WTC11 (cell line): ENCODE measurements at places on chromosomes 5 and 9. TPM values are rescaled to one million over a fixed set of nuclear protein-coding genes. Genes with fewer than 3 reads are reported as not detected.

- no peak overlapping the region for H3K27ac ChIP-seq
- no peaks in the 10 kb centered on the region for H3K4me1 ChIP-seq
- H3K36me3 ChIP-seq: no peaks in the 10 kb centered on the region
- H3K27me3 ChIP-seq: peaks cover 33% of the 10 kb centered on the region
- no peak for DNase-seq
Observed at GRCh38 chr5:169213479-169213878, 87.5 kb downstream of the SLIT3 start.

GRCh38 chr5:168793841-168794837, 215.0 kb upstream of the PANK3 start:
- H3K27ac ChIP-seq: no peak overlapping the region
- no peaks in the 10 kb centered on the region for H3K36me3 ChIP-seq
- no peak for DNase-seq
- no peaks in the 10 kb centered on the region; the same call in none of the 2 replicates for H3K27me3 ChIP-seq
- H3K4me3 ChIP-seq: no peak overlapping the region

DNA sequence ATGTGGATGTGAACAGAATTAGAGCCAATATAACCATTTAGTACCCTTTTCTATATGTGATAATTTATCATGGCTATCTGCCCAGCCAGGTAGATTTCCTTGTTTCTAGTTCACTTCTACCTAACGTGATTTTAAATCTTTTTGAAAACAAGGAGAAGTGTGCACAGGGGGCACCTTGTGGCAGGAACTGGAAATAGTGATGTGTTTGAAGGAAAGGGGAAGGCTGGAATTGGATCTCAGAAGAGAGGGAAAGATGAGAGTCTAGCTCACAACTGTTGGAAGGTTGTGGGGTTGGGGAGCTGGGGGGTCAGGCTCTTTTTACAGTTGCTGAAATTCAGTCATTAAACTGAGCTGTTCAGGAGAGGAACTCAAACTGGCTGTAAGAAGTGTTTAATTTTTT, 219.5 kb downstream of the KCTD16 start:
- DNase-seq: peak; percentile 16
- H3K27ac ChIP-seq: no peak overlapping the region
- H3K4me3 ChIP-seq: no peak overlapping the region

GRCh38 chr5:77285251-77285841, 74.9 kb downstream of the PDE8B start:
- no peak overlapping the region for H3K27ac ChIP-seq
- no peaks in the 10 kb centered on the region for H3K4me1 ChIP-seq
- no peaks in the 10 kb centered on the region for H3K36me3 ChIP-seq
- H3K27me3 ChIP-seq: no peaks in the 10 kb centered on the region; the same call in 1 of the 2 replicates
- DNase-seq: no peak
- no peak overlapping the region for H3K4me3 ChIP-seq

- peak overlapping the region; percentile 91 for H3K27ac ChIP-seq
- 0 out of 2 replicates have a peak, but pooled peaks cover 3% of the 10 kb centered on the region for H3K4me1 ChIP-seq
- no peaks in the 10 kb centered on the region; the same call in none of the 2 replicates for H3K27me3 ChIP-seq
- H3K36me3 ChIP-seq: peaks cover 31% of the 10 kb centered on the region
- peak; percentile 41 for DNase-seq
Observed at GRCh38 chr5:90802474-90803317, 244.1 kb downstream of the ADGRV1 start.

DNA sequence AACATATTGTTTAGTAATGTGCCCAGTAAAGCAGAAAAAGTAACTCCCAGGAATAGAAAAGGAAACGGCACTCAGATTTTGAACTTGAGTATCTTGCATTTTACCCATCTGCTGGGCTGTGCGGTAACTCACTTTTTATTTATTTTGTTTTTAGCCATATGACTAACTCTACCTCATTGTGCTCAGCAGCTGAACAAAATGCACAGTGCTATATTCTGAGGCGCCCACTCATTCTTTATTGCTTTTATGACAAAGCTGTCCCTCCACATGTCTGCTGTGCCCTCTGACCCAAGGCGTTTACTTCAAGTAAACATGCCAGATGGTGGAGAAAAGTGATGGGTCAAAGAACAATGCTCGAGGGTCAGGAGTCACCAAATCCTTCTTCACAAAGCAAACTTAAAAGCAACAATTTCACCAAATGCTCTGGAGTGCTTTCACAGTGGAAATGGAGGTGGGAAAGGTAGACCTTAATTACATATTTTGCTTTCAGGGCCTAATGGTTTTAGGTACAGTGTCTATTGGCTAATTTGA, 215.2 kb upstream of the ELAVL2 start:
- H3K36me3 ChIP-seq: no peaks in the 10 kb centered on the region
- H3K27ac ChIP-seq: no peak overlapping the region
- H3K27me3 ChIP-seq: no peaks in the 10 kb centered on the region
- no peak overlapping the region for H3K4me3 ChIP-seq
- H3K4me1 ChIP-seq: peaks cover 41% of the 10 kb centered on the region

- H3K27ac ChIP-seq: no peak overlapping the region
- H3K4me1 ChIP-seq: peaks cover 4% of the 10 kb centered on the region; the same call in 1 of the 2 replicates
- peak; percentile 9 for DNase-seq
- H3K27me3 ChIP-seq: no peaks in the 10 kb centered on the region
- H3K36me3 ChIP-seq: peaks cover 4% of the 10 kb centered on the region; the same call in 1 of the 2 replicates
- H3K4me3 ChIP-seq: no peak overlapping the region
Observed at GRCh38 chr9:128705051-128705965, 3.0 kb downstream of the PKN3 start.

DNA sequence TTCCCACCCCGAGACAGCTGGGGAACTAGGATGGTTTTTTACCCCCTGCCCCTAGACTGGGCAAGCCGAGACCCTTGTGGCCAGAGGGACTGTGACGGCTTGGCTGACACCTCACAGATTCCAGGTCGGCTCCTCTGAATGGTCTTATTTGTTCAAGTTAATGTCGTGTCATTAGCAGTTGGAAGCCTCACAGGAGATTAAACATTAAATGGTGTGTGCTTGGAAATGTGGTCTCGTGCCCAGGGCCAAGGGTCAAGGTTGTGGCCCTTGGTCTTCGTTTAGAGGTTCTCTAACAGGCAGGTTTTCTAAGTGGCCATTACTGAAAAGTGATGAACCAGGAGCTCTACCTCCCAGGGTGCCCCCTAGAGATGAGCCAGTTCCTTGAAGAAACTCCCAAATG, 61.2 kb upstream of the RXRA start:
- H3K27ac ChIP-seq: no peak overlapping the region
- H3K4me1 ChIP-seq: peaks cover 9% of the 10 kb centered on the region
- no peaks in the 10 kb centered on the region for H3K36me3 ChIP-seq
- no peak overlapping the region for H3K4me3 ChIP-seq

- H3K27ac ChIP-seq: peak overlapping the region; percentile 90
- H3K4me3 ChIP-seq: peak overlapping the region; percentile 81
- peaks cover 40% of the 10 kb centered on the region for H3K4me1 ChIP-seq
- H3K36me3 ChIP-seq: no peaks in the 10 kb centered on the region; the same call in 1 of the 2 replicates
Observed at GRCh38 chr5:90473396-90474234, 956 bp downstream of the MBLAC2 start.

DNA sequence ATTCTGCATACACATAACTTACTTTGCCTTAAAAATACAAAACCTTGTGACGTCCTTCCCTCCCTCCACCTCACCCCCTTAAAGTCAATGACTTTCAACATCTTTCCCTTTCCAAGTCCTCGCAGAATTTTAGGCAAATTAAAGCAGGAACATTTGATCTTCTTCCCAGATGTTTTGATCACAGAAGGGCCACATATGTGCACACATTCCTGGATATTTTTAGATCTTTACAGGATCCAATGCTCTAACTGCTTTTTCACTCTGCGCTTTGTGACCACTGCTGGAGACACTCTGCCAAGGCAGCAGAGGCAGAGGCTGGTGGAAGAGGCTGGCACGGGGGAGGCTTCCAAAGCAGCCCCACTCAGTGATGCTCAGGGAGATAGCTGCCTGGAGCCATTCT, 130.7 kb downstream of the SEC61B start:
- no peak overlapping the region for H3K27ac ChIP-seq
- H3K27me3 ChIP-seq: no peaks in the 10 kb centered on the region; the same call in 1 of the 2 replicates
- no peaks in the 10 kb centered on the region for H3K4me1 ChIP-seq
- no peak for DNase-seq
- H3K4me3 ChIP-seq: no peak overlapping the region

DNA sequence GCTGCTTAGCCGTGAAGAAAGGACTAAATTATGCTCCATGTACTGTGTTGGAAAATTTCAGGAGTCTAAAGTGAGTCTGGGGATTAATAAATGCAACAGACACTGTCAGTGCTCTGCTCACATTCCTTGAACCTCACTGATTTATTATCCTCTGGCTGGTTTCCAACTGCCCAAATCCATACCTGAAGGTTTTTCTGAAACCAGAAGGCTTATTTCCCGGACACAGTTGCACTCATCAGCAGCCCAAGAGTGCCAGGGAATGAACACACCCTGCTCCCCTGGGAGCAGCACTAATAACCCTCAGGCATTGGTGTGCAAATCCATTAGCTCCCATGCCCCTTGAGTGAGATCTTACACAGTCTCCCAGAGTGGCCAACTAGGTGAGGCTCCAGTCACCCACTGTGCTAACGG, 38.7 kb downstream of the F2R start:
- no peak overlapping the region for H3K4me3 ChIP-seq
- H3K4me1 ChIP-seq: no peaks in the 10 kb centered on the region
- no peaks in the 10 kb centered on the region for H3K27me3 ChIP-seq
- H3K36me3 ChIP-seq: no peaks in the 10 kb centered on the region

DNA sequence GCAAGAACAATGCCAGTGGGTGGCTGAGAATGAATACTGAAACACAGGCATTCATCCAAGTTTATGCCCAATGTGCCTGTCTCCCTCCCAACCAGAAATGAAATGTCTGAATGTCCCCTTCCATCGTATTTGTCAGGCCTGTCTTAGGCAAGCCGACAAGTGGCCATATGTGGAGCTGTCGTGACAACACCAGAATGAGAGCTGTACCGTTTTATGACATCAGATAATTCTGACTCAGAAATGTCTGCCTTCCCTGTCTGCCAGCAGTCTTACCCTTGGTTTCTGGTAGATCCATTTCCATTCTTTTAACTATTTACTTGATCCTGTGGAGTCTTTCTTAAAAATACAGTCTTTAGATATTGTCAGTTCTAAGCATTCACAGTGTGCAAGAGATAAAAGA, 211.8 kb downstream of the NR3C1 start:
- no peak overlapping the region for H3K4me3 ChIP-seq
- H3K27ac ChIP-seq: no peak overlapping the region
- no peak for DNase-seq
- H3K4me1 ChIP-seq: peaks cover 8% of the 10 kb centered on the region
- no peaks in the 10 kb centered on the region for H3K27me3 ChIP-seq

The THBS4 gene
- 11.8 to 21.2 TPM (median 18.4 TPM) in 3 replicates for total RNA-seq

The CDKN2AIPNL gene
- total RNA-seq: 54.3 to 60.7 TPM (median 59.8 TPM) in 3 replicates

The BASP1 gene
- total RNA-seq: 108 to 123 TPM (median 119 TPM) in 3 replicates

The PIP5KL1 gene
- 15.8 to 20.2 TPM (median 16.8 TPM) in 3 replicates for total RNA-seq
